ENCODE measurements at places on chromosomes 6 and 20.

GRCh38 chr6:30836431-30836866, 47.9 kb upstream of the DDR1 start:
- DNase-seq, result no peak

DNA sequence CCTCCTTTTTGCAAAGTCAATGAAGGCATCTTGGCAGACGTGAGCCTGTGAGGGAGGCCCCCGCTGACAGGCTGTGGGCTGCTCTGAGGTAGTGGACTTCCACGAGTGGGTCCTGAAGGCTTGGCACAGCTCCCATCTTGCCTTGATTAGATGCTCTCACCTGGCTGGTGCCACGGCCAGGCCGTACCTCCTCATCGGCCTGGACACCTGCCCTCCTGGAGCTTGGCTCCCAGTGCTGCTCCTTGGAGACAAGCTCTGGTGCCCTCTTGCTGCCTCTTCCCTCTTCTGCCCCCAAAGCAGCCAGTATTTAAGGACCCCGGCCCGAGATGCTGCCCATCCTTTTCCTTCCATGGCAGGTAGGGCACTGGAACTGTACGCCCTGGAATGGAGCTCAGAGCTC, 93.5 kb downstream of the ERMARD start:
- DNase-seq, result no peak

DNA sequence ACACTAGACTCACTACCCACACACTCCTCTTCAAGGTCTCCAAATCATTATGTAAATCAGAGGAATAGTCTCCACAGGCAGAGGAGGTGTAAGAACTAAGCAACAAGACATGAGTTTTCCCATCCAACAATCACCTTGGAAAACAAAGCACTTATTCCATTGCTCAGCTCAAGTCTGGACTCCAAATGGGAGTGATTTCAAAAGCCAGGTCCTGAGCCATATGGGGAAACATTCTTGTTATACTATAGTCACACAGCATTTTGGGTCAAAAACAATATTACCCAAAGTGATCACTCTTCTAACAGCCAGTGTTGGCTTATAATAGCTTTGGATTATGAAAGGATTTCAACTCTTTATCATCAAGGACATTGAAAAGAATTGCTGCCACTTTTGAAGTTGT, 3.6 kb upstream of the PRPH2 start:
- no peak for DNase-seq

DNA sequence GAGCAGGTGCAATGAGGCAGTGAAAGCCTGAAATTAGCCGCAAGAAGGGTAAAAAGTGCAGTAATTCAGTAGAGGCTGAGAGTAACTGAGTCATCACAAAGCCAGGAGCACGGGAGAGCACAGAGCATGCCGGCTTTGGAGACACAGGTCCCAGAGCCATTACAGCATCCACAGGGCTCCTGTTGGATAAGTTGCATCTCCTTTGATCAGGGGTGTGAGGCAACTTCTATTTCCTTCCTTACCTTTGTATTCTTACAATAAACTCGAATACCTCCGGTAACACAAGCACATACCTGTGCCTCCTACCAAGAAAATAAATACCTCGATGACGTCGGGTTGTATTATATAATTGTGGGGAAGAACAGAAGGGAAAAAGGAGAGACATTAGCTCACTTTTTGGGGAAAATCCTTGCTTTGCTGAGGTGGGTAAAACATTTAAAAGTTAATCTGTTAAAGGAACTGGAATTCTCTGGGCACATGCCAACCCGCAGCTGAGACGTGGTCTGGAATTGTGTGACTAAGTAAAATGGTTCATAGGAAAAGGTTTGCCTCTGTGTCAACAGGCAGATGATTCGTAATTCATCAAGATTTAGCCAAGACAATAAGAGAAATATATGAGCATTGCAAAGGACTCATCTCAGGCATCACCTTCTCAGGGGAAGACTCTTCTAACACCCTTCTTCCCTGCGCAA, 360.7 kb upstream of the ZFP64 start:
- DNase-seq, result no peak

DNA sequence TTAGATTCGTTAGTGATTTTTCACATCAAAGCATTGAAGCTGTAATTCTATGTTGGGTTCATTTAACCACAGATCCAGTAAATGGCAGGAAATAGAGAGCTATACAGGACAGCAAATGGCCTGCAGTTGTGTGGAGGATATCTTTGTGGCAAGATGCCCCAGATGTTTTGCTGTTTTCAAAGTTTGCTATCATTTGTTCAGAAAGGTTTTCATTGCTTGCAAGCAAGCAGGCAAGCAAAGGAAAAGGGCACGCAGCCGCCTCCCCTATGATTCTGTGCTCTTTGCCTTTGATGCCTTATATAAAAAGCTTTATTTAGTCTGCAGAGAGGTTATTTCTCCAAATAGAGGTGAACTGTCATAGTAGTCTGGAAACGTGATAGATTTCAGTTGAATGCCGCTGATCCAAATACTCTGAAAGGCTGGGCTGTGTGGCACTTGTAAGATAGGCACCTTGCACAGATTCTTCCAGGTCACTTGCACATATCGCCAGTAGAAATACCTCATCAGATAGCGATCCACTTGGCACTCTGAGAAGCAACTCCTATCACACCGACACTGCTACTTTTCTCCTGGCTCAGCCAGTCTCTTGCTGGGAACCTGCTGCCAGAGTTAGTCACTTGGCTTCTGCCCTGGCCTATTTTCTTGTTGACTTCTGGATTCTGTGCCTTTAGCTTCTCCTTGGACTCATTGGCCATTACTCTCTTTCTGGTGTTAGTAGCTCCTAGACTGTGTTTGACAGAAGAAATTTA, 66.4 kb downstream of the UTRN start:
- DNase-seq, result no peak

Data from T-helper 2 cell treated with Interferon-gamma antibody and Interleukin-4, amounts not matched to agents 5 μg/mL and 100 μg/mL, for 36 hours (primary cell).